ENCODE measurements at places on chromosomes 3 and 15.

- no peak for DNase-seq
Measured at GRCh38 chr3:120172070-120172469, 77.8 kb upstream of the GSK3B start.

DNA sequence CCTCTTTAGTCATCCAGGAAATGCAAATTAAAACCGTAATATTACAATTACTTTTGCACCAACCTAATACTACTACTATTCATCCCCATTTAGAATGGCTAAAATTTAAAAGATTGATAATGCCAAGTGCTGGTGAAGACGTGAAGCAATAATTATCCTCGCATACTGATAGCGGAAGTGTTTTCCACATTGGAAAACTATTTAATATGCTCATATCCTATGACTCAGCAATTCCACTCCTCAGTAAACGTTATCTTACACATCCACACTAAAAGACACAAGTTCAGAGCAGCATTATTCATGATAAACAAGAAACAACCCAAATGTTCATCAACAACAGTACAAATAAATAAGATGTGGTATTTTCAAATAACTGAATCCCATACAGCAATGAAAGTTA lies 70.6 kb downstream of the VPS13C start:
- no peak for DNase-seq

- no peak for DNase-seq
Measured at GRCh38 chr3:65650247-65650646, 388.5 kb downstream of the MAGI1 start.

DNA sequence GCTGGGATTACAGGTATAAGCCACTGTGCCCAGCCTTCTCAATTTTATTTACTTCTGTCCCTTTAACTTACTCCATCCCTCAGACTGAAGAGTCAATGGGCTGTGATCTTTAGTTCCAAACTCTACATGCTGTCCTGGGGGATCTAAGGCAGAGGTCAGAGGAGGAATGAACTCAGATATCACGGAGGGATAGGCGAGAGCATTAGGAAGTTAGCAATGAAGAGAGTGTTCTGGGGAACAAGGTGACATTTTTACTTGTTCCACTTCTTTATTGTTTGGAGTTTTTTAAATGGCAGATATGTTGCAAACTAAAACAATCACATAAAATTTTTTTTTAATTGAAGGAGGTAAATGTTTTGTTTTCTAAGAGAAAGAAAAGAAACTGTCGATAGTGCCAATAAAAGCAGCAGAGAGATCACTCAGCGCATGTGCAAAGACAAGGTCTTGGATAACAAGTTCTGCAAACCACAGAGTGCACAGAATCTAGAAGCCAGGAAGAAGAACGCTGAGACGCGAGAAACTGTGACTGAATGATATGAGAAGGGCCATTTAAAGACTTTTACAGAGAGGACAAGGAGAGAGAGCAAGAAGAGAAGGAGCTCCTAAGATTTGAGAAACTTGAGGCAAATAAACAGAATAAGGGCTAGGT lies 10.8 kb upstream of the CA12 start:
- DNase-seq = no peak
